NCI-H187 treated with DMSO at 0.1 percent for 48 hours (cell line): ENCODE measurements at places on chromosomes 5 and 9.

DNA sequence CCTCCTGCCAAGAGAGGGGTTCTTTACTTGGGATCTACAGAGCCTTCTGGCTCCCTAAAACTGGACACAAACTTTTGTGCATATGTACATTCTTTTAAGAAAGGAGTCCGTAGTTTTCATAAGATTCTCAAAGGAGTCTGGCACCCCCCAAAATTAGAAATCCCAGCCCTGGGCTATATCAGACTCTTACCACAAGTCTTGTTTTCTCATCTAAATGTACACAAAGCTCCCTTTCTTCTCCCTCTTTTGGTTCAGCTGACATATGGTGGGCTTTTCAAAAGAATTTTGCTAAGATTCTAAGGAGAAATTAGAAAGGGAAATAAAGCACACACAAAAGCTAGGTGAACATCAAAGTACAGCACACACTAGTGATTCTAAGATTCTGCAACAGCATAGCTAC lies 114.4 kb downstream of the ENC1 start:
- DNase-seq = no peak

DNA sequence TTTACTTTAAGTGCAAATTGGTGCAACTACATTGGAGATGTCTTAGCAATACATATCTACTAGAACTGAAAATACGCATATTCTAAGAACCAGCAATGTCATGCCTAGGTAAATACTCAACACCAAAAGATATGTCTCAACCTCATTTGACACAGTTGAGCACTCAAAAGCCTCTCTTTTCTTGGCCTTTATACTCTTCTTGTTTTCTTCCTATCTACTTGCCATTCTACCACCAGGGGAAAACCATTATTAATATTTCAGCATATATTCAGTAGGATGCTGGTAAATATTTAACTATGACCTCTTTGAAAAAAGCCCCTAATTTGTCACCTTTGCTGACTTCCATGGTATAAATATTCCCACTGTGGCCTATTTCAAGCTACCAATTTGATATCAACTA lies 443.8 kb downstream of the LRRC70 start:
- DNase-seq = no peak

GRCh38 chr5:151257731-151258181 lies 4.8 kb downstream of the GM2A start:
- no peak for DNase-seq

- no peak for DNase-seq
Observed at GRCh38 chr5:14178671-14179211, 35.6 kb downstream of the TRIO start.

DNA sequence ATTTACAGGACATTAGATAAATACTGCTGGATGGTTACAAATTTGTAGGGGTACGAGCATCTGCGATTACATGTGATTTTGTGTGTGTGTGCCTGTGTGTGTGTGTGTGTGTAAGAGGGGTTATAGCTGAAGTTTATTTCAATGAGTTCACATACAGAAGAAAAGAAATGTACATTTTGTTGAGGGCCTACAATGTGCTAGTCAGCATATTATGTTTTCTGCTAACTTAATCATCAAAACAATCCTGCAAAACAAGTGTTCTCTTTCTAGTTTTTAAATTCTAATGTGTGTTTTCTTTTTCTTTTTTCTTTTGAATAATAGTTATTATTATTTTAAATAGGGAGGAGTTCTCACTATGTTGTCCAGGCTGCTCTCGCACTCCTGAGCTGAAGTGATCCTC lies 305.7 kb downstream of the ARL15 start:
- no peak for DNase-seq

DNA sequence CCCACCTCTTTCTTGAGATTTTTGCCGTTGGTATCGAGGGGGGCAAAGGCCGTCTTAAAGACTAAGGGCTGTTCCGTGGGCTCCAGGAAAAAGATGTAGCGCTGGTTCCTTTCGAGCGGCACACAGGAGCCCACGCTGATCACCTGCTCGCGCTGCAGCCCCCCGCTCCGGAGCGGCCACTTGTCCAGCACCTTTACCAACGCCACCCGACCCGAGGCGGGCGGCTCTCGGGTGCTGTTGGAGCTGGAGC lies 781 bp downstream of the NRG2 start:
- DNase-seq = no peak

GRCh38 chr5:143694357-143694756 lies 117.6 kb upstream of the HMHB1 start:
- no peak for DNase-seq

GRCh38 chr5:79464695-79465332 lies 49.1 kb downstream of the HOMER1 start:
- no peak for DNase-seq
